ENCODE measurements at places on chromosomes 6 and 20.

DNA sequence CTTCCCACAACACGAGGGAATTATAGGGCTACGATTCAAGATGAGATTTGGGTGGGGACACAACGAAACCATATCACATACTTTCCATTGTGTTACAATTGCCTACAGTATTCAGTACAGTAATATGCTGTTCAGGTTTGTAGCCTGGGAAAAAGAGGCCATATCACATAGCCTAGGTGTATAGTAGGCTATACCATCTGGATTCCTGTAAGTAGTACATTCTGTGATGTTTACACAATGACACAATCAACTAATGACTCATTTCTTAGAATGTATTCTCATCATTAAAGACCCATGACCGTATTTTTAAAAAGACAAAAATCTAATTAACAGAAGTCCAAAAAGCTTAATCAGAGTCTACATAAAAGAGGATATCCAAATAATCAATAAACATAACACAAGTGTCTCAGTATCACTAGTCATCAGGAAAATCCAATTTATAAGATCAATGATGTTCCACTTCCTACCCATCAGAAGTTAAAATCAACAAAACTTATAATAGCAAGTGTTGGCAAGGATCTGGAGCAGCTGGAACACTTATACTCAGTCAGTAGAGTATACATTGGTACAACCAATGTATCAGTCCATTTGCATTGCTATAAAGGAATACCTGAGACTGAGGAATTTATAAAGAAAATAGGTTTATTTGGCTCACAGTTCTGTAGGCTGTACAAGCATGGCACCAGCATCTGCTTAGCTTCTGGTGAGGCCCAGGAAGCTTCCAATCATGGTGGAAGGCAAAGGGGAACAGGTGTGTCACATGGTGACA lies 215.9 kb downstream of the CLVS2 start:
- no peak for DNase-seq

GRCh38 chr6:6649824-6650349 lies 61.4 kb downstream of the LY86 start:
- no peak for DNase-seq

DNA sequence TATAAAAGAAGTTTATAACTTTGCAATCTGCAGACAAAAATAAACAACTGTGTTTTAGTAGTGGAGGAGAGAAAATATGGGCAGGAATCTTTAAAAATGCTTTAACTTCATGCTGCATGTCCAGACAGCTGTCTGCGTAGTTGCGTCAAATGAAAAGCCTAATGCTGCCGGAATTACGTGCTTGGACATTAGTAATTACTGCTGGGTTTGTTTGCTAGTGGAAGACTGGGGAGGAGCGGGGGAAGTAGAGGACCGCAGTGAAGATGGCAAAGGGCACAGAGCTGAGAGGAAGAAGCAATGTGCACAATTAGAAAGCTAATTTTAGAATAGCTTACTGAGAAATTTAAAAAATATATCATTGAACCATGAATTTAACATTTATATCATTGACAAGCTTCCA lies 2.4 kb downstream of the SNAP25 start:
- no peak for DNase-seq

GRCh38 chr6:127118298-127119101 lies at the start of gene RSPO3:
RSPO3 (plus strand) TSS chr6:127118671; CDS start chr6:127119193, 522 bp downstream.
- DNase-seq, result no peak

DNA sequence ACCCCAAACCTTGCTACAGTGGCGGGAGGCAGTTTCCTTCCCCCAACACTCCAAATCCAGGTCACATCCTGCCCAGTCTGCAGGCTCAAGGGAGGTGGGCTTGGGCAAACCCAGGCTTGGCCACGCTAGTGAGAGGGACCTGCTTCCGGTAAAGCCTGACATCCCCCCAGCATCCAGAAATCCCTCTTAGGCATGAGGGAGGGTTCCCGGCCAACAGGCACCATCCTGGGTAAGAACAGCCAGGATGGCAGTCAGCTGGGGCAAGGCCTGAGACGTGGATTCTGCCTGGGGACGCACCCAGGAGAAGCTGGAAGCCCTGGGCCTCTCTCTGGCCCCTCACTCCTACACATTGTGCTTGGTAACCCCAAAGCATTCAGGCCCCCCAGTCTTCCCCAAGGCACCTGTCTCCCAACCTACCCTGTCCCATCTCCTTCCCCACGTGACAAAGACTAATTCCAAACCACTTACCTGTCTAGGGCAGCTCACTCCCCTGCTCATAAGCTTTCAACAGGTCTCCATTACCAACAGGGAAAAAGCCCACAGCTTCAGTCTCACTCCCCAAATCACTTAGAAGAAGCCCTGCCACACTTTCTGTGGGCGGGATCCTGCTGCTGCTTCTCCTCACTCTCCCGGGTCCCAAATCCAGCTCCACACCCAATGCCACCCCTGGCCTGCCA lies 2.1 kb downstream of the C20orf144 start:
- no peak for DNase-seq

DNA sequence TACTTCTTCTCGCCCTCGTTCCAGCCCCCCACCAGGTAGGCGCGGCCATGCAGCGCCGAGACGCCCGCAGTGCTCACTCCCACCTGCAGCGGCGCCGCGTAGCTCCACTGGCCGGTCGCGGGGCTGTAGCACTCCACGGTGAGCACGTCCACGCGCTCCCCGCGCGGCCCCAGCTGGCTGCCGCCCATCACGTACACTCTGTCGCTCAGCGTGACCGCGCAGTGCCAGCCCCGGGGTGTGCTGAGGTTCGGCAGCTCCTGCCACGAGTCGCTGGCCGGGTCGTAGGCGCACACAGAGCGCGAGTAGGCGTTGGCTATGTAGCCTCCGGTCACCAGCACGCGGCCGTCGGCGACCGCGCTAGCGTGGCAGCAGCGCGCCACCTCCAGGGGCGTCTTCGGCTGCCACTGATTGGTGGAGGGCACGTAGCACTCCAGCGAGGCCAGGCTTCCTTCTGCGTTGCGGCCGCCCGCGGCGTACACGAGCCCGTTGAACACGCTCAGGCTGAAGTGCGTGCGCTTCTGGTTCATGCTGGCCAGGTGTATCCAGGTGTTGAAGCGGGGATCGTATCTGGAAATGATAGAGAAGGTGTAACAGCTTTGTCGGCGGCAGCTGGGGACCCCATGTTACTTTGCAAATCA lies 13.7 kb downstream of the KLHL31 start:
- DNase-seq, result peak; percentile 8

DNA sequence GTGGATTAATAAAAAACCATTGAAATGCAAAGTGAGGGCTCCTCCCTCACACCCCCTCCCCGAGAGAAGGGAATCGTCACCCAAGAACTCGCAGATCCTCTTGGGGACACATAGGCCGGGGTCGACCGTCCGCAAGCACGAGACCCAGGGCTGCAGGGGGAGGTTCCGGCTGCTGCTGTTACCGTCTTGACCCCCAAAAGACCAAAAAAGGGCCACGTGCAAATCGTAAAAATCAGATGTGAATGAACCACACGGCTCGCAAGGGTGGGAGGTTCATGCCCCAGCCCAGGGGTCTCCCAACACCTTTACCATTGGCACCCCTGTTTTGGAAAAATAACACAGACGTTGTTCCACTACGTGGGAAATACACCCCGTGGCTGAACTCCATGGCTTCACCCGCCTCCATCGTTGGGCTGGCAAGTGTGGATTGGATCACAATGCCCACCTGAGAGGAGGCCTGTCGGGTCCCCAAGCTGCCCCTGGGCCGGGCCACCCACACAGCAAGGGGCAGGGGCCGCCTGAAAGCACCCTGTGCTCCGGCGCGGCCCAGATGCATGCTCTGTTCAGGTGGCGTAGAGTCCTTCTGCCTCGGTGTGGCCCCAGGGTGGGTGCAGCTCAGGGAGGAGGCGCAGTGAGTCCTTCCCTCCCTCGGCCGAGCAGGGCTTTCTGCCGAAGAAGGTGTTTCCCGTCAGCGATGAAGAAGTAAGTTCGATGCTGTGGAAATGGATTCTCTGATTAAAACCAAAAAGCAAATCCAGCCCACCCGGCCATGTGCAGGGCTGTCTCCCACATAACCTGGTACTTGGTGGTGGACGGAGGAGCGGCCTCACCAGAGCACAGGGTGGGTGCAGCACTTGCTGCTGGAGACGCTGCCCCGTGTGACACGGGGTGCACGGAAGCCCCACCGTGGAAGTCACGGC lies 85.0 kb downstream of the YTHDF1 start:
- DNase-seq, result no peak

DNA sequence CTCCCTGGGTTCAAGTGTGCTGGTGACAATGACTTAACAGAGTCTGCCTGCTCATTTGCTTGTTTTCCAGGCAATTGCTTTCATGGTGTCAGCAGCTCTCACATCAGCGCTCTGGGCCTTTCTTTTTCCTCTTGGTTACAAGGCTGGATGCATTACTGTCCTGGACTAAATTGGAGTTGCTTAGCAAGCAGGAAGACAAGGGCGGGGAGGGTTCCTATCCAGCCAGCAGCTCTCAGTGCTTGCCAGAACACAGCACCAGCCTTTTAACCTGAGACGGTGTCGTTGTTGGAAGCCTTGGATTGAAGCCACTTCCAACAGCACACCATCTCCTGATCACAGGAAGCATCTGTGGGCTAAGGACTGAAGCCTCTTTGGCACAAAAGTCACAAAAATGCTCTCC lies 606.9 kb downstream of the CDH26 start:
- DNase-seq, result no peak

All from NCI-H524 treated with DMSO at 0.1 percent for 48 hours (cell line).